ENCODE measurements at places on chromosomes 7 and 10.
A peak's percentile ranks its signal among the peaks of the same experiment; 100 is the strongest.

- no peak for DNase-seq
These were observed 7.3 kb upstream of the MNX1 start for GRCh38 chr7:157017603-157018327.

- DNase-seq, result no peak
These were observed 257.6 kb upstream of the NPY start for GRCh38 chr7:24026351-24026750.

DNA sequence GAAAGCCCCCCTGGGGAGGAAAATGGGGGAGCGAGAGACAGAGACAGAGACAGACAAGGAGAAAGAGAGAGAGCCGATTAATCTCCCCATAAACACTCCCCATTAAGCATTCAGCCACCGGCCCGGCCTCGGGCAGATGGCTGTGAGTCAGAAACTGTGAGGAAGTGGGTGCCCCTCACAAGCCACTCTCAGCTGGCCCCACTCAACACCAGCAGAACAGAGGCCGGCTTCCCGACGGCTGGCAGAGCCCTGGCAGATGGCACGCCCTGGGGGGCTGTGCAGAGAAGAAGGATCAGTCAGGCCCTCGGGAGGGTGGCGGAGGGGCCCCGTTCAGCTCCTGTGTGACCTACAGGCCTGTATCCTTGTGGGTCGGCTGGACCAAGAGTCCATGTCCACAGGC is 41.2 kb downstream of the CAMK2B start:
- DNase-seq, result peak; percentile 40

GRCh38 chr10:125096371-125096770 is 64.0 kb downstream of the CTBP2 start:
- DNase-seq, result no peak

DNA sequence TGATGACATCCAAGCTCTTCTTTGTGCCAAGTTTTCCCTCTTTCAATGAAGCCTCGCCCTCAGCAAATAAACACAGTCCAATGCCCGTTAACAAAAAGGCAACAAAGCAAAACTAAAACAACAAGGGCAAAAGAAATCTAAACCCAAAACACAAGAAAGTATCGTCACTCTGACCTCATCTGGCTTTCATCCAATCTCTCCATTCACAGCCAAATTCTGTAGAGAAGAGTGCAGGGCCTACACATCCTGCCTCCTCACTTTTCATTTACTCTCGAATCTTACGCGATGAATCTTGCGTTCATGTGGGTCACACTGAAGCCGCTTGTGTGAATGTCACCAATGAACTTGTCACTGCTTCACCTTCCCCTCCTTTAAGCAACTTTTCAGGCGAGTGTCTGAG is 15.9 kb upstream of the AKR1E2 start:
- DNase-seq, result peak; percentile 73

DNA sequence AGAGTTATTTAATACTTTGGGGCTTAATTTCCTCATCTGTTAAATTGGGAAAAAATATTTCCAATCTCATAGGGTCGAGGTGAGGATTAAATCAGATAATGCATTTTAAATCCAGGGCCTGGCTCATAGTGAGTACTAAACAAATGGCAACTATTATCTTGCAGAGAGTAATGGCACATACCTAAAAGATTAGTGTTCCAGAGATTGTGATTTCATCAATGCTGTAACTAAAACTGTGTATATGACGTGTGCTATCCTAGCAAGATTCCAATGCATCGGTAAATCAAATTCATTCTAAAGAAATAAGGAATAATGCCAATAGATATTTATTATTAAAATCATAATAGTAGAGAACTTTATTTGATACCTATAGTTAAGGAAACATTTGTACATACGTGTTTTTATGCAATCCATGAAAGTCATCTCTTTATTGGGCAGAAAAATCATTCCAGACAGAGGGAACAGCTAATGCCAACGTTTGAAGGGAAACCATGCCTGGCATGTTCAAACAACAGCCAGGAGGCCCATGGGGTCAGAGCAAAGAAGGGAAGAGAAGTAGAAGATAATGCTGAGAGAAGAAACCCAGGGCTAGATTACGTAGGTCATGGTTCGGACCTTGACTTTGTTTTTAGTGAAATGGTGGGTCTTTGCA is 174.8 kb upstream of the AGR3 start:
- DNase-seq, result peak; percentile 61

GRCh38 chr10:49366460-49366859 is 29.4 kb downstream of the DRGX start:
- no peak for DNase-seq

- DNase-seq, result peak; percentile 64
These were observed 15.0 kb upstream of the GFRA1 start for GRCh38 chr10:116287906-116288501.

DNA sequence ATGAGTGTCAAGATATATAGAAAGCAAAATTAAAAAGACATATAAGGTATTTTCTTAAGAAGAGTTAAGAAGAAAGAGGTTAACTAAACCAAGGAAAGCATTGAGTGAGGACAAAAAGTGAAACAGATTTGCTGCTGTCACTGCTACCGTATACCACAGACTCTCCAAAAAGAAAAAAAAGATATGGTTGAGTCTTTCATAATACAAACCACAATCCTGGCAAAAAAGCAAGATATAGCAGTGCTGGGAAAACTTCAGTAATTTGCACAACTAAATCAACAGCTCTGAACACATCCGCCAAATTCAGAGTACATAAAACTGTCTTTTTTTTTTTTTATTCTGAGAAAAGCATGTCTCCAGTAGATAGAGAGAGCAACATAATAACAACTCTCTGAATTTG is 114.7 kb downstream of the ETV1 start:
- peak; percentile 66 for DNase-seq

- DNase-seq, result no peak
These were observed 364.2 kb downstream of the GLRX3 start for GRCh38 chr10:130500261-130501000.

GRCh38 chr10:7411671-7412128 is 866 bp upstream of the SFMBT2 start:
- DNase-seq, result no peak

GRCh38 chr7:66837007-66837406 is 84.0 kb upstream of the TMEM248 start:
- DNase-seq, result peak; percentile 34

GRCh38 chr7:129801882-129802281 is 150.9 kb downstream of the UBE2H start:
- no peak for DNase-seq

DNA sequence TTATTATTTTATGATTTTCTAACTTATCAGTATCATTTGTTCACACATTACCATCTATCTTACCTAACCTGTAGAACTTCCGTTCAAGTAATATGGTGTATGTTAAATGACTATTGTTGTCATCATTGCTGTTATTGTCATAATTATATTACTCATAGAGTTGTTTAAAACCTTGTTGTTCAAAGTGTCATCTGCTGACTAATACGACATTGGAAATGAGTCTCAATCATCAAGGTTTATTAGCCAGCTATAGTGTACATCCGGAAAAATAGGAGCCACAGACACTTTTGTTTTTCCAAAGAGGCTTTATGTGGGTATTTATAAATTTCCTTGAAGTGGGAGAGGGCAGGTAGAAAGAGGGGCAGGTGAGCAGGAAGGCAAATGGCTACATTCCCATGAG is 386.9 kb upstream of the LRRTM3 start:
- no peak for DNase-seq

- no peak for DNase-seq
These were observed 4.4 kb downstream of the HBP1 start for GRCh38 chr7:107173191-107173590.

DNA sequence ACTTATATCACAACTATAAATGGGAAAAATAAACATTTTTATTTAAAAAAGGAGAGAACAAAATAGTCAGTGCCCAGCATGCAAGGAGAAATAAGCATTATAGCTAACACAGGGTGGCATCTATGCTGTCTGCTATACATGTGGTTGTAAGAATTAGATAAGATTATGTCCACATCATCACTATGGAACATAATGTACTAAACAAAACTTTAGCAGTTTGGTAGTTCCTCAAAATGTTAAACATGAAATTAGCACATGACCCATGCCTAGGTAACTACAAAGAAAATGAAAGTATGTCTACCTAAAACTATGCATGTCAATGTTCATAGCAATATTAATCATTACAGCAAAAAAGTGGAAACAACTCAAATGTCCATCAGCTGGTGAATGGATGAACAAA is 28.7 kb upstream of the RUFY2 start:
- no peak for DNase-seq

GRCh38 chr7:134916171-134916883 is 70.0 kb upstream of the AGBL3 start:
- no peak for DNase-seq

GRCh38 chr7:136956671-136957070 is 88.2 kb downstream of the CHRM2 start:
- DNase-seq, result peak; percentile 40

DNA sequence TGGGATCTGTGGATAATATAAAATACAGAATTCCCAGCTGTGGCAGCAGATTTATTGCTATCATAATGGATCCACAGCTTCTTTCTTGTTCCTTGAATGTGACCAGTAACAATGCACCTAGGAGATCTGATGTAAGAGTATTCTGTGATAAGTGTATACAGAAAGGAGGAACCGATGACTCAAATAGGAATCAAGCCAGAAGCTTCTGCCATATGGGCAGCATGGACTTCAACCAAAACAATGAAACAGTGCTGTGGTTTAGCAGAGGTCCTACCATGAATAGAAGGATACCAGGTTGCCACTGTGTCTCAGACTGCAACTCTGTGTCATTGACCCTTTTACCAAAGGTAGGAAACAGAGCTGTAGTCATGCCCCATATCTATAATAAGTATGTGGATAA is 81.8 kb downstream of the PTPRZ1 start:
- DNase-seq, result peak; percentile 85

- peak; percentile 18 for DNase-seq
These were observed 72.6 kb downstream of the AHR start for GRCh38 chr7:17370901-17371585.

- DNase-seq, result peak; percentile 91
These were observed 16.1 kb upstream of the PIK3CG start for GRCh38 chr7:106848851-106849442.

DNA sequence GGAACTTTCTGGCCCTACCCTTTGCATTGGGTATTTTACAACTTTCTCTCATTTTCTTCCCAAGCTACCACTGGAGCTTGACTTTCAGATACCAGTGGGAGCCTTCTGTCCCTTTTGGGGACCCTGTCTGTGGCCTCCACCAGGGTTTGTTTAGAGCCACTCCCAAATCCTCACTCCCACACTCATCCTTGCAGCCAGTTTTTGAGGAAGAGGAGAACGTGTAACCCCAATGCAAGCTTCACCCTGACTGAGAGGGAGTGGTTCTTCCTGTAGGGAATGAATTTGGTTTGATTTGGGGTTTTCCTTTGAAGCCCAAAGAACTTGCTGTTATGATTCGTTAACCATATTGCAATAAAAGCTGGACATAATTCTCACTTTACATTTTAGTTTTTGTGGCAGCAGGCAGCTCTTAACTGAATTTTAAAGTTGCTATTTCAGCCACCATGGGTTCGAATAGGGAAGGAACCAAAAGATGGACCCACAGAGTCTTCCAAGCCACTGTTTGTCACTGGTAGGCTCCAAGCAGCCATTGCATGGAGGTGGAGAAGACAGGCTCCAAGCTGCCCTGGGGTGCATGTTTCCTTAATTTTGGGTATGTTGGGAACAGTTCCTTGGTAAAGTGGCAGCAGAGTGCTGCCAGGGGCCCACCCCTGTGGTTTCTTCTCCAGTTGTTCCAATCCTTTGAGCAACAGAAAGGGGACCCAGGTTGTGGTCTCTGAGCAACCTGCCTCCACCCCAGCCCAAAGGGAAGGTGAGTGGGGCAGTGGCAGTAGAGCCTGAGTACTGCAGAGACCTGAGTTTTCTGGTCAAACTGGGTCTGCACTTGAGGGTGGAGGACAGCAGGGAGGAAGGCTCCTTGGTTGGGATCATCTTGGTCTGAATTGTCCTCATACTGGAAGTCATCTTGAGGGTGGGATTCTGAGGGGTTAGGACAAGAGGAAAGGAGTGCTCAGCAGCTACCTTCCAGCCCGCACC is 5.1 kb downstream of the EVX1 start:
- DNase-seq, result no peak

- no peak for DNase-seq
These were observed 230.5 kb downstream of the FANK1 start for GRCh38 chr10:126126866-126127265.

- peak; percentile 66 for DNase-seq
These were observed 31.6 kb downstream of the ASZ1 start for GRCh38 chr7:117395743-117396142.

DNA sequence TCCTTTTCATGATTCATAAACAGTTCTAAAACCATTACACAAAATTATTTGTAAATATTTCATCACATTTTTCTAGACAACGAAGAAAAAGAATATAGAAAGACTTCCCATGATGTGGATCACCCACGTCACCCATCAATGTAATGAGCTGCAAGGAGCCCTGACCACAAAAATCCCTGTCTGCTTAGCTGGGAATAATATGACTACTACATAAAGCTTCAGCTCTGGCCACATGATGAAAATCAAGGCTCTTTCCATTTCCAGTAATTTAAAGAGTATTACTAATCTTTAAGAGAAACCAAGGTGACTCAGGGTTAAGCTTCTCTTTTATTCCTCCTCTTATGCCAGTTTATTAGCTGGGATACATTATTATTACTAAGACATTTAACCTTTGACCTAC is 180.8 kb upstream of the CACNA2D1 start:
- peak; percentile 97 for DNase-seq

GRCh38 chr7:96075510-96076349 is 246.2 kb downstream of the SLC25A13 start:
- DNase-seq, result peak; percentile 56

DNA sequence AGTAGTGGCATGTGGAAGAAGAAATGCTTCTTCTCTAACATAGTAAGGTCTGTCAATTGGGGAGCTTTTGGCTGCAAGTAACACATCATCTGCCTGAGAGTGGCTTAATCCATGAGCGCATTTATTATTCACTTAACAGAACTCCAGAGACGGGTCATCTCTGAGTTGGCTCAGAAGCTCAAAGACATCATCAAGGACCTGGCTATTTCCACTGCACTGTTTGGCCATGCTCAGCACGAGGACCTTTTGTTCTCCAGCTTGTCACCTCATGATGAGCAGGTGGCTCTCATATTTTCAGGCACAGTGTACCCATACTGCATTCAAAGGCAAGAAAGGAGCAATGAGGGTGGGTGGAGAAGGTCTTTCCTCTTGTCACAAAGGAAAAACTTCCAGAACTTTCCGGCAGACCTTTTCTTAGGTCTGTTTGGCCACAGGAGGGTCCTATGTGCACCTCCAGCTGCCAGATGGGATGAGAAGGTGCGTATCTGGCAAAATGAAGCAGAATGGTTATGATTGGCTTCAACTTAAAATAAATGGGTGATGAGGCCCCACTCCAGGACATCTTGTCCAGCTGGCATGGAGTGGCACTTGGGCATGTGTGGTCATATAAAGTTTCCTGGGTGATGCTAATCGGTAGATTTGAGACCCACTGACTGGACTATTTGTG is 55.6 kb upstream of the SHH start:
- no peak for DNase-seq

DNA sequence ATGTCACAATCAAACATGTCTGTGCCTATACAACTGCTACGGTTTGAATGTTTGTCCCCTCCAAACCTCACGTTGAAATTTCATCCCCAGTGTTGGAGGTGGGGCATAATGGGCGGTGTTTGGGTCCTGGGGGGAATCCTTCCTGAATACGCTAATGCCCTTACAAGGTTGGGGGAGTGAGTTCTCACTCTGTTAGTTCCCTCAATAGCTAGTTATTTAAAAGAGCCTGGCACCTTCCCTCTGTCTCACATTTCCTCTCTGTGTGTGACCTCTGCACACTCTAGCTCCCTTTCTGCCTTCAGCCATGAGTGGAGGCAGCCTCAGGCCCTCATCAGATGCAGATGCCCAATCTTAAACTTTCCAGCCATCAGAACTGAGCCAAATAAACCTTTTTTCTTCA is 129.5 kb downstream of the GRM8 start:
- no peak for DNase-seq
